Stimulated activated naive CD4-positive, alpha-beta T cell treated with Interleukin-2 at 50 U/mL for 16 hours (primary cell): ENCODE measurements at places on chromosomes 2 and 18.
A peak's percentile ranks its signal among the peaks of the same experiment; 100 is the strongest.

- no peak for DNase-seq
Measured at GRCh38 chr2:7009207-7009911, 92.1 kb downstream of the RNF144A start.

DNA sequence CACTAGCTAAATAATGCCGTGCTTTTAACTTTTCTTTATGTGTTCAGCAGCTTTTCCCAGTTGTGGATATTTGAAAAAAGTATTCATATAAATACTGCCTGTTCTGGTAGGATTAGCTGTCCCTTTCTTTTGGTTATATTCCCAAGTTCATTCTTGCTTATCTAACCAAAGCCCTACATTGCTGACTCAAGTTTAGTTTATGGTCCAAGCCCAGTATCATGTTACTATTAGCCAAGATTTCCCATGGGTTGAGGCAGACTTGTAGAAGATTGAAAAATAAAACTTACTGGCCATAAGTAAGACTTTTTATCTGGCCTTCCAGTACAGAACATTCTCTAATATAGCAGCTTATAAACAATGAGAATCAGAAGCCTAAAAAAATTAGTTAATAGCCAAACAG lies 49.7 kb upstream of the NFE2L2 start:
- no peak for DNase-seq

GRCh38 chr2:101972621-101973434 lies 18.9 kb upstream of the IL1R2 start:
- DNase-seq, result no peak

- no peak for DNase-seq
Measured at GRCh38 chr2:183163821-183164649, 39.8 kb downstream of the NUP35 start.

- no peak for DNase-seq
Measured at GRCh38 chr2:45047301-45047700, 38.0 kb upstream of the SIX2 start.

- DNase-seq, result no peak
Measured at GRCh38 chr2:108119492-108119891, 120.3 kb upstream of the SULT1C3 start.

DNA sequence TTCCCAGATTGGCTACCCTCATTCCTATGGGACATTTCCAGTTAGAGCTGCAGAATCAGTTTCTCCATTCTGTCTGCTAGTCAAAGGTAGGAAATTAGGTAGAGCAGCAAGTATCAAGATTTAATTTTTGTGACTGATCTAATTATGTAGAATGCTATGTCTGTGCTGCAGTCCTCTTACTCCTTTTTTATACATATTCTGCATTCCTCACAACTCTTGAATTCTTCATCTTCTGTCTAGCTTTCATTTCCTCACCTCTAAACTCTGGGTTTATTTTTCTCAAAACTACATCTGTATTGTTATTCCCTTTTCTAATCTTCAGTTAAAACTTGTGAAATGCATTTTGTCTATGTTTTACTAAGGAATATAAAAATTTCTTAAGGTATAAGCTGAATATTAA lies 8.6 kb downstream of the SGO2 start:
- no peak for DNase-seq

DNA sequence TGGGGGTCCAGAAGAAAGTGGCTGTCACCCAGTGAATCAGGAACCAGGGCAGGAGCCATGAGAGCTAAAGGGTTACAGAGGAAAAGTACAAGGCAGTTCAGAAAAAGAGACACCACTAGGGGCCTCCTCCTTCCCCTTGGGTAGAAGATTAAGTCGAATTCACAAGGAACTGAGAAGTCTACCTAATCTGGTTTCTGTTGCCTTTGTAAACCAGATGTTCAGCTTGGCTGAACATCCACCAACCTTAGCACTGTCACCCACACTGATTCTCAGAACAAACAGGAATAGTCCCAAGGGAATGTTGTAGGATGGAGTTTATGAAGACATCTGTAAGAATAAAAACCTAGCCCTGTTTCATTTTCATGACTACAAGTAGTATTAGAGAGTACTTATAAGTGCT lies 90.4 kb upstream of the NOSTRIN start:
- no peak for DNase-seq

GRCh38 chr18:37986665-37987064 lies 421.1 kb upstream of the CELF4 start:
- no peak for DNase-seq

DNA sequence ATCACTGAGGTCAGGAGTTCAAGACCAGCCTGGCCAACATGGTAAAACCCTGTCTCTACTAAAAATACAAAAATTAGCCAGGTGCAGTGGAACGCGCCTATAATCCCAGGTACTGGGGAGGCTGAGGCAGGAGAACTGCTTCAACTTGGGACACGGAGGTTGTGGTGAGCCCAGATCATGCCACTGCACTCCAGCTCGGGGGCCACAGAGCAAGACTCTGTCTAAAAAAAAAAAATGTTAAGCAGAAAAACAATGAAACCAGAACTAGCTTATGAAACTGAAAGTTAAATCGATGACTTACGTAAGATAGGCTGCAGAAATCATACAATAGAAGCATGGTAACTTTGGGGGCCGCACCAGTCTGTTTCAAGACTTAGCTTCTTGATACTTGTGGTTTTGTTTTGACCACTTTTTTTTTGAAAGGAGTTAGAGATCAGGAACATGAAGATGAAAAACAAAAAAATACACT lies 6.2 kb upstream of the GPR155 start:
- DNase-seq, result peak; percentile 59

- DNase-seq, result no peak
Measured at GRCh38 chr2:44550561-44550960, 188.8 kb downstream of the CAMKMT start.

- no peak for DNase-seq
Measured at GRCh38 chr2:161388146-161388779, 27.8 kb upstream of the TBR1 start.
